Osteocyte (in vitro differentiated cells): ENCODE measurements at places on chromosomes 6 and 20. TPM values are rescaled to one million over a fixed set of nuclear protein-coding genes. Genes with fewer than 3 reads are reported as not detected.
A peak's percentile ranks its signal among the peaks of the same experiment; 100 is the strongest.

DNA sequence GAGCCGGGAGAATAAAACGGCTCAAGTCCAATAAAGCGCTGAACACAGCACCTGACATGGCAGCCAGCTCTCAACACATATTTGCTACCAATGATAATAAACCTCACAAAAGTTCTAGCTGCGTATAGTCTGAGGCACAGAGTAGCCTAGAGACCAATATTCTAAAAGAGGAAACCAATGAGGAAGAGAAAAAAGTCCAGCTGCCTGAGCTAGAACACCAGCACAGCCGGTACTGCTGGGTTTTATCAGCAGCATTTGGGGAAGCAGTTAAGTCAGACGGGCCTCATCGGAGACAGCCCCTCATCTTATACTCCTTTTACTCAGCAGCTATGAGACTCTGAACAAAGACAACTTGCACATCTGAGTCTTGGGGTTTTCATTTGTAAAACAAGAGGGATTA, 2.4 kb upstream of the RTF2 start:
- peaks cover 10% of the 10 kb centered on the region for H3K27me3 ChIP-seq
- H3K4me3 ChIP-seq = no peak overlapping the region
- H3K4me1 ChIP-seq = peaks cover 19% of the 10 kb centered on the region
- H3K27ac ChIP-seq = no peak overlapping the region

GRCh38 chr6:11258260-11259237, 26.1 kb upstream of the NEDD9 start:
- no peaks in the 10 kb centered on the region for H3K27me3 ChIP-seq
- no peak for DNase-seq
- H3K4me3 ChIP-seq = no peak overlapping the region
- no peaks in the 10 kb centered on the region for H3K36me3 ChIP-seq
- H3K27ac ChIP-seq = no peak overlapping the region
- H3K4me1 ChIP-seq = peaks cover 26% of the 10 kb centered on the region

GRCh38 chr20:33709905-33710541, 10.1 kb downstream of the PXMP4 start:
- no peaks in the 10 kb centered on the region for H3K36me3 ChIP-seq
- no peak for DNase-seq
- no peak overlapping the region for H3K27ac ChIP-seq
- no peaks in the 10 kb centered on the region for H3K27me3 ChIP-seq
- no peak overlapping the region for H3K4me3 ChIP-seq

- H3K4me1 ChIP-seq = peaks cover 29% of the 10 kb centered on the region
- H3K4me3 ChIP-seq = no peak overlapping the region
- H3K27ac ChIP-seq = peak overlapping the region; percentile 57
- no peak for DNase-seq
These were observed 192.8 kb downstream of the LY86 start for GRCh38 chr6:6781172-6781872.

GRCh38 chr6:116392132-116393013, 21.6 kb downstream of the DSE start:
- peaks cover 3% of the 10 kb centered on the region for H3K36me3 ChIP-seq
- no peak overlapping the region for H3K27ac ChIP-seq
- H3K27me3 ChIP-seq = no peaks in the 10 kb centered on the region

GRCh38 chr6:91877994-91878393, 1291.1 kb upstream of the MAP3K7 start:
- DNase-seq = no peak
- no peak overlapping the region for H3K27ac ChIP-seq
- H3K4me1 ChIP-seq = no peaks in the 10 kb centered on the region
- no peaks in the 10 kb centered on the region for H3K36me3 ChIP-seq
- H3K27me3 ChIP-seq = no peaks in the 10 kb centered on the region
- no peak overlapping the region for H3K4me3 ChIP-seq

DNA sequence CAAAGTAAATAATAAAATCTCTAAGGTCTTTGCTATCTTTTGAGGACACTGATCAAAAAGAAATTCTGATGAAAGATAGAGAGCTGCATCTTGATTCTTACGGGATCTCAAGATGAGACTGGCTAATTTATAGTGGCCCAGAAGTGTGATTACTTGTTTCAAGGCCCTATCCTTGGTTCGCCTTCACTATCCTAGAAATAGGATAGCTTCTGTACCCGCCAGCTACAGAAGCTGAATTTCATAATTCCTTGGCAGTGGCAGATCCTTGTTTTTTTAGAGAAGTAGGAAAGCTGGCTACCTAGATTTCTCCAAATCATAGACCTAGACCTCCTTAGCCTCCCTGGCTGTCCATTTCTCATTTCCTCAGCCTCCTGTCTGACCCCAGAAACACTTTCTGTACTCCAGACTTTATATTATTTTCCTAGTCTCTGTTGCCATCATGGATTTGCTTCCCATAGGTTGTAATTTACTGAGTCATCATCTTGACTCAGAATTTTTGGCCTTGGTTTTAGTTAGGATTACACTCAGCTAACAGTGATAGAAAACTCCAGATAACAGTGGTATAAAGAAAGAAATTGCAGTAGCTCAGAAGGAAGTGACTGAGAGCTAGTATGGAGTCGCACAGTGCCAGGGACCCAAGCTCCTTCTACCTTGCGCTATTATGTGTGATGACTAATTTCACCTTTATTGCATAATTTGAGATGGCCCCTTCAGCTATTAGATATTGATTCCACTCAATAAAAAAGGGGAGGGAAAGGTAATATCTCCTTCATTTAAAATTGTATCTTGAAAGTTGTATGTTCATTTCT, 27.7 kb downstream of the PHF3 start:
- DNase-seq = no peak
- peak overlapping the region; percentile 52 for H3K27ac ChIP-seq
- H3K27me3 ChIP-seq = no peaks in the 10 kb centered on the region
- H3K36me3 ChIP-seq = no peaks in the 10 kb centered on the region
- no peak overlapping the region for H3K4me3 ChIP-seq
- peaks cover 8% of the 10 kb centered on the region for H3K4me1 ChIP-seq

GRCh38 chr20:34942301-34942700, 13.3 kb downstream of the GSS start:
- H3K27me3 ChIP-seq = no peaks in the 10 kb centered on the region
- no peak for DNase-seq
- no peak overlapping the region for H3K4me3 ChIP-seq
- peaks cover 30% of the 10 kb centered on the region for H3K36me3 ChIP-seq
- H3K27ac ChIP-seq = no peak overlapping the region
- H3K4me1 ChIP-seq = no peaks in the 10 kb centered on the region

- H3K27me3 ChIP-seq = no peaks in the 10 kb centered on the region
- H3K36me3 ChIP-seq = no peaks in the 10 kb centered on the region
- no peaks in the 10 kb centered on the region for H3K4me1 ChIP-seq
- no peak for DNase-seq
- H3K4me3 ChIP-seq = no peak overlapping the region
- no peak overlapping the region for H3K27ac ChIP-seq
These were observed 88.8 kb downstream of the PCSK2 start for GRCh38 chr20:17315407-17316231.

DNA sequence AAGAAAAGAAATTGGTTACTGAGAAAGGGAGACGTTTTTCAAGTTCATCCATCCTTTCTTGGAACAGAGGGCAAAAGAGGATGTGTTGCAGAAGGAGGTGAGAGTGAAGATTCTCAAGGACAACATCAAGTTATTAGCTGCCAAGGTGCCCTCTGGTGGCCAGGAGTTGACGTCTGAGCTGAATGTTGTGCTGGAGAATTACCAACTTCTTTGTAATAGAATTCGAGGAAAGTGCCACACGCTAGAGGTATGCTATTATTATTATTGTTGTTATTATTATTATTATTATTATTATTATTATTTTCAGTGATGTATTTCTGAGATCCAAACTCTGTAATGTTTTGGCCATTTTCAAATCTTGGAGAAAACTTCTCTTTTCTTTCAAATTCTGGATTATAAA, 197.0 kb downstream of the UTRN start:
- H3K36me3 ChIP-seq = peaks cover 37% of the 10 kb centered on the region
- H3K4me1 ChIP-seq = peaks cover 14% of the 10 kb centered on the region
- no peak overlapping the region for H3K4me3 ChIP-seq

GRCh38 chr6:21666201-21666691, 72.7 kb downstream of the SOX4 start:
- H3K27me3 ChIP-seq = peaks cover 61% of the 10 kb centered on the region
- no peaks in the 10 kb centered on the region for H3K36me3 ChIP-seq
- H3K4me1 ChIP-seq = peaks cover 30% of the 10 kb centered on the region

GRCh38 chr6:19380293-19380692, 456.9 kb upstream of the ID4 start:
- H3K27ac ChIP-seq = no peak overlapping the region
- DNase-seq = no peak

Gene CLVS2
- not detected in 2 replicates for total RNA-seq

Gene ENPP5
- not detected in 2 replicates for total RNA-seq

Gene PRKN
- total RNA-seq = 12.7 and 13.4 TPM in 2 replicates
